Activated CD8-positive, alpha-beta memory T cell treated with anti-CD3 and anti-CD28 coated beads, Interleukin-2, amount 50 U/mL, for 4 hours (primary cell): ENCODE measurements at places on chromosomes 3 and 15.

DNA sequence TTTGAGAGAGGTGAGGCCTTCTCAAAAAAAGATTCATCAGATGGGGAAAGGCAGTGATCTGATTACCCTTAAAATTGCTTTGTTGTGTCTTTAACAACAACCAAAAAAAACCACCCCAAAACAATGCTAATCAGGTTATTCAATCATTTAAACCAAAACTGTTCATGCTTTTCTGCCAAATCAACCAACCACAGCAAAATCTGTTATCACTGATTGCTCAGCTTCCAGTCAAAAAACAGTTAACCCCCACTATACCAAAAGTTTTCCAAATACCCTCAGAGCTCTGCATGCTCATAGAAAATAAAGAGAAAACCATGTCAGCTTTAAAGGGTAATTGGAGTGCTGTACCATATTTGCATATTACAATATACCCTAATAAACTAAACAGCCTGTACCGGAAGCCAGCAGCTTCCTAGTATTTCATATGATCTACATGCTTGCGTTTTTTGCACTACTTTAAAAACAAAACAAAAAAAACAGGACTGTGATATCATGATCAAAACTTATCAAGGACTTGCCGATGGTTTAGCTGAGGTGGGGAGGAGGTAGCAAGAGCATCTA lies 22.8 kb downstream of the SATB1 start:
- no peak for DNase-seq

- DNase-seq, result no peak
These were observed 87.8 kb downstream of the C3orf85 start for GRCh38 chr3:109224333-109224732.

- no peak for DNase-seq
These were observed 42.7 kb upstream of the PRICKLE2 start for GRCh38 chr3:64267721-64268604.

GRCh38 chr3:57559526-57559925 lies 3.5 kb downstream of the PDE12 start:
- no peak for DNase-seq
